Stimulated activated CD8-positive, alpha-beta memory T cell treated with anti-CD3 and anti-CD28 coated beads, Interleukin-2, amount 100 ng/mL, for 48 hours (primary cell): ENCODE measurements at places on chromosomes 7 and 10.

- no peak for DNase-seq
Measured at GRCh38 chr10:126616737-126617136, 53.8 kb downstream of the C10orf90 start.

DNA sequence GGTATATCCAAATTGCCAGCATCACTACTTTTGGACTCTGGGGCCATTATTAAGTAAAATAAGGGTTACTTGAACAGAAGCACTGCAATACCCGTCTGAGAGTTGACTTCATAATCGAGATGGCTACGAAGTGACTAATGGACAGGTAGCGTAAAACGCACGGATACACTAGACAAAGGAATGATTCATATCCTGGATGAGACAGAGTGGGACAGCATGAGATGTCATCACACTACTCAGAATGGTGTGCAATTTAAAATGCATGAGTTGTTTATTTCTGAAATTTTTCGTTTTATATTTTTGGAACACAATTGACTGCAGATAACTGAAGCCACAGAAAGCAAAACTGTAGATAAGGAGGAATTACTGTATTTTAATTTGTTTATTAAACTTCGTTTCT, 421.5 kb upstream of the LRGUK start:
- no peak for DNase-seq

DNA sequence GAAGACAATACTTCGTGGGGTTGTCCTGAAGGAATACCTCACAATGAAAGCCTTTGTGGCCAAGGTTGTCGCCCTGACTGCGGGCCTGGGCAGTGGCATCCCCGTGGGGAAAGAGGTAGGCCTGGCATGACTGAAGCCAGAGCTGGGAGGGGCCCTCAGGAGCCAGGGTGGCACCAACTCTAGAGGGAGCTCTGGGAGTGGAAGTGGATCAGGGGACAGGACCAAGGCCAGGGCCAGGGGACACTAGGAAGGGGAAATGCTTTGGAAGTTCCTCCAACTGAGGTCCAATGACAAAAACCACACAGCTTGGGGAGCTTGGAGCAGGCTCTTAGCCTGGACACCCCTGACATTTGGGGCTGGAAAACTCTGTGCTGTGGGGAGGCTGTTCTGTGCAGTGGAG, 5.8 kb downstream of the CLCN1 start:
- DNase-seq: no peak

DNA sequence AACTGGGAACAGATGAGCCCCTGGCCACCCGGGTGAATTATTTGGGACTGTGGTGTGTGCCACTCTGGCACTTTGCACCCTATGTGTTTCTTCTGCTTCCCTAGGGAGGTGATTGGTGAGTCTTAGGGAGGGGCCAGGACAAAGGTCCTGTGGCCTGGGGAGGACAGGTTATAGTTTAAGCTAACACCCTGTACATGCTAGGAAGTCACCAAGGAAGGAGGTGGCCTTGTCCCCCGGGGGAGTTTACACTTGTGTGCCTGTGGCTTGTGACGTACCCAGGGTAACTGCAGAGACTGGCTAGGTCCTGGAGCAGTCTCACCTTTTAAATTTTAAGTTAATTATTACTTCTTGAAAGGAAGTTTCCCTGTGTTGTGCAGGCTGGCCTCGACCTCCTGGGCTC, 196.2 kb downstream of the BAMBI start:
- no peak for DNase-seq

- DNase-seq: no peak
Measured at GRCh38 chr7:1607696-1608095, 37.9 kb upstream of the PSMG3 start.

GRCh38 chr7:156063241-156063810, 251.1 kb upstream of the SHH start:
- DNase-seq: no peak

GRCh38 chr7:40782836-40783235, 648.0 kb downstream of the SUGCT start:
- no peak for DNase-seq
